ENCODE measurements at places on chromosomes 2 and 18. TPM values are rescaled to one million over a fixed set of nuclear protein-coding genes. Genes with fewer than 3 reads are reported as not detected.

The SERPINB2 gene
- total RNA-seq: not detected

The STARD6 gene
- total RNA-seq: 0.53 TPM

- no peak for DNase-seq
Measured at GRCh38 chr2:237547841-237548416, 18.4 kb upstream of the PRLH start.

DNA sequence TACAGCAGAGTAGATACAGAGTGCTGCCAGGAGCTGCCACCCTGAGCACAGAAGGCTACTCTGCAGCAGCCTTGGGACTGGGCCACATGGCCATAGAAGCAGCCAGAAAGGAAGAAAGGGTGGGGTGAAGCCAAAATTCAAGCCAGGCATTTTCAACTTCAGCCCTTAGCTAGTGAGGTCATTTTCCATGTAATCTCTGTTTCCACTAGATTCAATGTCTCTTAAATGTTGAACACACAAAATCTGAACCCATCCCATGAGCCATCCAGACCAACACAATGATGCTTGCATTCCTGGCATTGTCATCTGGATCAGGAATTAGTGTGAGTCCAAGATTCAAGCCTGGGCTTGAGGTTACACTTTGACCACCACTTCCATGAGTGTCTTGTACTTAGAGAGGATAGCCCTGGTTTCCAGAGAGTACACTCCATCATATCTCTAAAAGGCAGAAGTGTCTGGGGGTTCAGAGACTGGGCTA, 243.6 kb downstream of the OSR1 start:
- DNase-seq: no peak

- DNase-seq: no peak
Measured at GRCh38 chr18:53426666-53427184, 797.7 kb downstream of the MBD2 start.

- DNase-seq: no peak
Measured at GRCh38 chr2:57373530-57373929, 673.1 kb upstream of the VRK2 start.

The SLC5A6 gene
- 8.2 TPM for total RNA-seq

The CD8B2 gene
- 0.37 TPM for total RNA-seq

The ARHGAP25 gene
- total RNA-seq: 5.2 TPM

The NTSR2 gene
- total RNA-seq: not detected

GRCh38 chr18:21484851-21485636, 115.5 kb downstream of the ESCO1 start:
- no peak for DNase-seq

- no peak for DNase-seq
Measured at GRCh38 chr2:184416146-184416913, 182.0 kb upstream of the ZNF804A start.

DNA sequence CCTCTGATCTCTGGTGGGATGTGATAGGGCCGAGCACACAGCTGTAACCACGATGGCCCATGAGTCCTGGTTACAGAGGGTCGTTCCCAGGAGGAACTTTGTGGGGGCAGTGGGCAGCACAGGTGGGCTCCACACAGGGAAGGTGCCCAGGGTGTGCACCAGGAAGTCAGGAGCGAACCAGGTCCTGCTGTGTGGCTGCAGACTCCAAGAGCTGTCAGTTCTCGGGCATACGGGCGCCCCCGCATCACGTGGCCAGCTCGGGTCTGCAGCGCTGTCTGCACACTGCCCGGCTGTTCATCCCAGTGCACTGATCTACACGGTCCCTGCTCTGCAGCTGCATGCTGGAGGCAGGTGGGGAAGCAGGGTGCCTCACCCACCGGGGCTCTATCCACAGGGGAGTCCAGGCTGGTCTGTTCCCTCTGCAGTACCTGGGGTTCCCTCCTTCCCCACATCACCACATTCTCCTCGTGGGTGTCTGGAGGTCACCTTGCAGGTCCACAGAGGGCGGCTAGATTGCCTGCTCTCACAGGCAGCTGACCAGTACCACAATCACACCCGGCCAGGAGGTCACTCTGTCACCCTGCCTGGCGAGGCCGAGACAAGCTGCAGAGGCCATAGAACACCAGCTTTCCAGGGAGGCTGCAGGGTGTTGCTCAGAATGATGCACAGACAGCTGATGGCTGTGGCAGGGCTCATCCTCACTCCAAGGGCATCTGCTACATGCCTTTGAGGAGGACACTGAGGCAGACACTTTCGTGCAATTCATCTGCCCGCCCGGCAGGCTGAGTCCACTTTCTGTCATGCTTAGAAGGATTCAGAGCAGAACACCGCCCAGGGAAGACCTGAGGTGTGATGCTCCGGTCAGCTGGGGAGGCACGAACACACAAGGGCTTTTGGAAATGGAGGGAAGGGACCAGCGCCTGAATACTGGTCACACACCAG, 202.7 kb downstream of the EIPR1 start:
- DNase-seq: no peak

The BMP10 gene
- not detected for total RNA-seq

The IL1R1 gene
- total RNA-seq: 34.9 TPM

DNA sequence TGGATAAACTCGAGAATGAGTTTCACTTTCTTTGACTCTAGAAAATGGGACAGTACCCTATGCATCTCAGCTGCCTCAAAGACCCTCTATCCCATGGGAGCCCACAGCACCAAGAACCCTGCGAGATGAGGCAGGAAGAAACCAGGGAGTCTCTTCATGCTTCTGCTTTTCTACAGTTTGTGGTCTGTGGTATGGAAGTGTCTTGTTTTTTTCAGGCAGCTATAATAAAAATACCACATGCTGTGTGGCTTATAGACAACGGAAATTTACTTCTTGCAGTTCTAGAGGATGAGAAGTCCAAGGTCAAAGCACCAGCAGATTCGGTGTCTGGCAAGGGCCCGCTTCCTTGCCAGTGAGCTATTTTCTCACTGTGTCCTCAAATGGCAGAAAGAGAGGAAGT, 257.9 kb downstream of the SUCLG1 start:
- no peak for DNase-seq

- DNase-seq: no peak
Measured at GRCh38 chr2:191481305-191482070, 196.4 kb upstream of the NABP1 start.

GRCh38 chr2:43158259-43158880, 68.0 kb downstream of the ZFP36L2 start:
- no peak for DNase-seq

DNA sequence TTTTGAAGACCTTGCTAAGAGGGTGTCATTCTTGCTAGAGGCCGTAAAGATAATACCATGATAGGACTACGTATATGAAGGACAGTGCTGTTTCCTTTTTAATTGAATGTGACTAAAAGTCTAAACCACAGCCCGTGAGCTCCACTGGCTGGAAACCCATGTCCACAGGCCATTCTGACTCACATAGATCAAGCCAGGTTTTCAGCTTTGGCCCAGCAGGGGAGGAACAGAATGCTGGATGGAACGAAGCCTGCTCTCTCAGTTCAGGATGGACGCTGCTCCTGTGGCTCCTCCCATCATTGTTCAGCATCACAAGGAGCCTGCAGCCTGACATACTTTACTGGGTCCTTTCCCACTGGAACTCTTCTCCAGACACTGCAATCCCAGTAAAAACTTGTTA, 47.6 kb downstream of the ALPK2 start:
- no peak for DNase-seq

DNA sequence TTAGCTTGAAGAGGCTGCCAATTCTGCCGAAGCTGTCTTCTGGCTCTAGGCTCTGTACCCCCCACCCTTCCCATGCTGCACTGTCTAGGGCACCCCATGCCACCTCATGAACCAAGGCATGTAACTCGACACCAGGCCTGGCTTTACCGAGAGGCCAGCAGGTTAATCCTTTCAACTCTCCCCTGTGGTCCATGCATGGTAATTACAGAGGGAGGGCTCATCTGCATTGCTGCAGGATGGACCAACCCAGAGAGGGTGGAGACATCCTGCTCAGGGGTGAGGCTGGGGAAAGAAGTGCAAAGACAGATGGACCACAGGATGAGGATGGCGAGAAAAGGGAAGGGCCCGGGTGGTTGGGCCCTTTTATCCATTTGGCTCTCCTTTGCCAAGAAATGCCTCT, 65.8 kb downstream of the KCTD1 start:
- DNase-seq: no peak

DNA sequence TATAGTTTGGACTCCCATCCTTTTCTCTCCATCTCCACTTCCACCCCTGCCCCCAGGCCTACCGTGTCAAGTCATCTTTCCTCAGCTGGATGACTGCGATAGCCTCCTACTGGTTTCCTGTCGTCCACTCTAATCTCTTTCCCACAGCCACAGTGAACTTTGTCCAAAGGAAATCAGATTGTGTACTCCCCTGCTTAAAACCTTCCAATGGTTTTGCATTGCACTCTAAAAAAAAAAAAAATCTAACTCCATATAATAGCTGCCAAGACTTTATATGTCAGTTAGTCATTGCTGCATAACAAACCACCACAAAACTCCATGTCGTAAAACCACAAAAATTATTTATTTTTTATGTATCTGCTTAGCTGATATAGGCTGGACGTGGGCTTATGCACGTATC, 160.2 kb upstream of the CCDC68 start:
- no peak for DNase-seq

The IKZF2 gene
- total RNA-seq: 56.4 TPM

DNA sequence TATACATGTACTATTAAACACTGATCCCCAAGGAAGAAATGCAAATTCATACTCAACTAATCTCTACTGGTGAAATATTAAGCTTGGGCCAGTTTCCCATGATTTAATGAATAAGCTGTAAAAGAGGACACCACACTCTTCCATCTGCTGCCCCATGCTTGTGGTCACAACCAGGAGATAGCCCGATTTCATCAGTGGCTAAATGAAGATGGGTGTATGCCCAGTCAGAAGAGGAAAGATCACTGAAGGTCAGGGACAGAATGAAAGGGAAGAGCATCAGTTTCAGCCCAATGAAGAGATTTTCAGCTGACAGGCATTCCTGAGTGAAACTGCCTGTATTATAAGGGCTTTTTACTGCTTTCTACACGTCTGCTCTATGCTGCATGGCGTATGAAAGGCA, 103.5 kb downstream of the KCNS3 start:
- DNase-seq: no peak

The SERPINB10 gene
- 0.21 TPM for total RNA-seq

DNA sequence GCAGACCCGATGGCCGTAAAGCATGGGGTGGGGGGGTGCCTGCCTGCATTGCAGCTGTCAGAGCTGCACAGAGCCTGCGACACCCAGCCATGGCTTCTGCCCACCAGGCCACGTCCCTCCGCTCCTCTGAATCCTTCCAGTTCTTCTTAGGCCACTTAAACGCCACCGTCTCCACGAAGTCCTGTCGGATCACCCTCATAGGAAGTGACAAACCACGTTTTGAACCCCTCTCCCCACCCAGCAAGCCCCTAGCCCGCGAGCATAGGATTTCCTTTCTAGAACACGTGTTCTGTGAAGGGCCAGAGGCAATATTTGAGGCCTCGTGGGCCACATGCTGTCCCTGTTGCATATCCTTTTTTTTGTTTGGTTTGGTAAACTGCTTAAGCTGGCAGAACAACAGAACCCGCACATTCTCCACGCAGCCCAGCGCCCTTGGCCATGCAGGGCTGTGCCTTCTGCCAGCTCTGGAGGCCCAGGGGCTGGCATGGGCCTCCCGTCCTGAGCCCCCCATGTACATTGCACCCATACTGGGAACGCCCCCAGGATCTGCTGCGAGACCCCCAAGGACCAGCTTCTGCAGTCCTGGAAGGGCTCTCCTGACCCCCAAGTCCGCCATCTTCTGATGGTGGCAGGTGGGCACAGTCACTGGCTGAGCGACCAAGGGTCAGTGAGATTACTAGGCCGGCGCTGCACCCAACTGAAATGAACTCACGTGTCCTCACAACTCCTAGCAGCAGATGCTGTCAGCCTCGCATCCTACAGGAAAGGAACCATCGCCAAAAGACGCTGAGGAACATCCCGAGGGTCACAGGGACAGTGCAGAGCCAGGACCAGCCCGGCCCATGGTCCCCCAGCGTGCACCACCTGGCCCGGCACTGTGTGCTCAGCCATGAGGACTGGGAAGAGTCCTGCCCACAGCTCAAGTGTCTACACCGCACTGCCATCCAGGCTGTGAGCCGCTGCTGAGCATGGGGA, 35.1 kb downstream of the ADI1 start:
- DNase-seq: no peak

DNA sequence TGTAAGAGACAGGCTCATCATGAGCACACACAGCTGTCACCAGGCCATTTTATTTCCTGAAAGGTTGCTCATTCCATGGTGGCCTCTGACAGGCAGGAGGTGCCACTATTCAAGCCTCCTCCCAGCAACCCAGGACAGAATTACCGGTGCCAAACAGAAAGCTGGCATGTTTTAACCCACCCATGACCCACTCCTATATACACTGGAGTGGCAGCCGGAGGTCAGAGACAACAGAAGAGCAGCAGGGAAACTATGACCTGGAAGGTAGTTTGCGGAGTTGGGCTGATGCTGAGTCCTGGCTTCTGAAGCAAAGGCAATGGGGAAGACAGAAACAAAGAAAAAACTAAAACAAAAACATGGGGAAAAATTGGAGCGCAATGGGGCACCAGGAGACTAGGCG, 2.3 kb downstream of the RFTN2 start:
- DNase-seq: no peak

- no peak for DNase-seq
Measured at GRCh38 chr2:119117891-119118882, 40.4 kb downstream of the C1QL2 start.

GRCh38 chr2:3469486-3469885, 49.8 kb downstream of the ADI1 start:
- no peak for DNase-seq

DNA sequence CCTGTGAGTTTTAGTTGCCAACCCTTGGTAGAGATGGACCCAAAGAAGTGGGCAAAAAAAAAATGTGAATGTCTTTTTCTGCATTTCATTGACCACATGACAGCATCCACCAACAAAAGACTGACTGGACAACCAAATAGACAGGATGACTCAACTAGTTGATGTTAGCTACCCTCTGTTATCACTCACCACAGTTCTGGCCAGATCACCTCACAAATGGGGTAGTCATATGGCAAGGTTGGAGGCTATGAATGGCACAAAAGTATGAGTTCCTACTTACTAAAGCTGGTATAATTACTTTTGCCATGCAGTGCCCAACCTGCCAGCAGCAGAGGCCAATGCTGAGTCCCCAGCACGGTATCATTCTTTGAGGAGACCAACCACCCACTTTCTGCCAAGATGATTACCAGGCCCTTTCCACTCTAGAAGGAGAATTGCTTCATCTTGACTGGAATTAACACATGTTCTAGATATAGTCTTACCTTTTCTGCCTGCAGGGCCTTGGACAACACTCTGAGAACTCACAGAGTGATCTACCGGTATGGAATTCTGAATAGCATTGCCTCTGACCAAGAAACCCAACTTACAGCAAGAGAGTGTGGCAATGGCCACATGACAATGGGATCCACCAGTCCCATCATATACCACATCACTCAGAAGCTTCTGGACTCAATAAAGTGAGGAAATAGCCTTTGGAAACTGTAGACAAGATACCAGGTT, 20.1 kb upstream of the TCF7L1 start:
- DNase-seq: no peak

DNA sequence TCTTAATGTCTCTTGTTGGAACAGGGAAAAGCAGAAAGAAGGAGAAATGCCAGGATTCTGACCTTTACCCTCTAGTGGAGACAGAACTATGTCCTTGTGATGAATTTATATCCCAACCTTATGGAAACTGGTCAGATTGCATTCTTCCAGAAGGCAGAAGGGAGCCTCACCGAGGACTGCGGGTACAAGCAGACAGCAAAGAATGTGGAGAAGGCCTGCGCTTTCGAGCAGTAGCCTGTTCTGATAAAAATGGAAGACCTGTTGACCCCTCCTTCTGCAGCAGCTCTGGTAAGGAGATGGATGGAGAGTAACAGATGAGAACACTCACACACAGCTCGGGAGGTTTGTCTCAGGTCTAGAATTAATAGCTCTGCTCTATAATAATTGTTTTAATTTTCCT, 552.7 kb upstream of the HNMT start:
- no peak for DNase-seq

- no peak for DNase-seq
Measured at GRCh38 chr2:50902365-50902764, 129.6 kb downstream of the NRXN1 start.
